ENCODE measurements at places on chromosomes 1 and 21.

- no peak for DNase-seq
These were observed 7.0 kb downstream of the RPS6KA1 start for GRCh38 chr1:26536521-26536920.

DNA sequence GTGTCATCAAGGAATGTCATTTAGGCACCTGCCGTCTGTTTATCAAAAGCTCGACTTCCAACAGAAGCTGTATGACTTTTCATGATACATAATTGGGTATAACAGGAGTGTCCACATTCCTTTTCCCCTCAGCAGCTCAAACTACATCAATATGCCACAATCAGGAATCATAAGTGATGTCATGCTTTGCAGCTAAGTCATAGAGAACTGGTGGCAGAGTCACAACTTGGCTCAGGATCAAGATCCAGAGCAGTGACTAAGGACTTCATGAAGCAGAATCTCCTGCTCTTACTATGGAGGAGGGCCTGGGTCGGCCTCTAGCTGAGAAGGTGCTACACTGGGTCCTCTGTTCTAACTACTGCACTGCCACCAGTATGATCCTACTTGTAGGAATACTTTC, 36.5 kb upstream of the AGBL4 start:
- DNase-seq = no peak

DNA sequence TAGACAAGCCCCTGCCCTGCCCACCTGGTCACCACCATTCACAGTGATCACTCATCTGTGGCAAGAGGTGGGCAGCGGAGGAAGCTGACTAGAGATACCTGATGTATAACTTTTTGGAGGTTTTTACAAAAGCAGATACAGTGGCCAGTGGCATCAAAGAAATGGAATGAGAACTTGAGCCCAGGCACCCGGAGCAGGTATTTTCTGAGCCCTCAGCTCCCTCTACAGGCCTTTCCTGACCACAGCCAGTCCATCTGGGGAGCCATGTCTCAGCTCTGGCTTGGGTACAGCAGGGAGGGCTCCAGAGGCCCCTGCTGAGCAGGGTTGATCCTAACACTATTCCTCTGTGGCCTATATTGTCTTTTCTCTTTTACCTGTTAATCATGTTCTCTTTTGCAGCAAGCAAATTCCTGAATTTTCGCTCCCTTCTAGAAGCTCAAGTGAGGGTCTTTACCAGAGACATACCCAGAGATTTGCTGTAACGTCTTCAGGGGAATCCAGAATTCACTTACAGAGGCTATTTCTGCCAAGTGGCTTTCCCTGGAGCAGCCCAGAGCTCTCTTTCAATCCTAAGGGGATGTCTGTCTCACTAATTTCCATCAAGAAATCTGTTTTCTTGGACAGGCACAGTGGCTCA, 27.3 kb downstream of the GPR157 start:
- peak; percentile 28 for DNase-seq

DNA sequence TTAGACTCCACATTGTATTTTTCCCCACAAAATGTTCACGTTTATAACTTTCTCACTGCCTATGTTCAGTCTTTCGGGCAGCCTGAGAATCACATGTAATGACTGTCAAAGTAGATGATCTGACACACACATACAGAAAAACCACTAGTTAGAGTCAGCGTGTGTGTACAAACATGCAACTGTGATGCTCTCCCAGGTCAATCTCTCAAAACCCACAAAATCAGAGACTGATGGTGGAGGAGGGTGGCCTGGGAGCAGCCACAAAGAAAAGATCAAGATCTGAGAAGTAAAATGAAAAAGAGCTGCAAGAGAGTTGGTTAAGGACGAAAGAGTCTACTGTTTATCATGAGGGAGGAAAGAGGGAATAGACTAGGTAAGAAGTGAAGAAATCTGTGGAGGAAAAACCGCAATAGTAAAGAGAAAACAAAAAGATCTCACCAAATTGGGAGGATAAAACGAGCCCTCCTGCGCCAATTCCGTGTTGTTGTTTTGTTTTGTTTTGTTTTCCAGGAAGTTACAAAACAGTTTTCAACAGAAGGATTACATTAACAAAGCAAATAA, 2.3 kb downstream of the EGLN1 start:
- DNase-seq = no peak

DNA sequence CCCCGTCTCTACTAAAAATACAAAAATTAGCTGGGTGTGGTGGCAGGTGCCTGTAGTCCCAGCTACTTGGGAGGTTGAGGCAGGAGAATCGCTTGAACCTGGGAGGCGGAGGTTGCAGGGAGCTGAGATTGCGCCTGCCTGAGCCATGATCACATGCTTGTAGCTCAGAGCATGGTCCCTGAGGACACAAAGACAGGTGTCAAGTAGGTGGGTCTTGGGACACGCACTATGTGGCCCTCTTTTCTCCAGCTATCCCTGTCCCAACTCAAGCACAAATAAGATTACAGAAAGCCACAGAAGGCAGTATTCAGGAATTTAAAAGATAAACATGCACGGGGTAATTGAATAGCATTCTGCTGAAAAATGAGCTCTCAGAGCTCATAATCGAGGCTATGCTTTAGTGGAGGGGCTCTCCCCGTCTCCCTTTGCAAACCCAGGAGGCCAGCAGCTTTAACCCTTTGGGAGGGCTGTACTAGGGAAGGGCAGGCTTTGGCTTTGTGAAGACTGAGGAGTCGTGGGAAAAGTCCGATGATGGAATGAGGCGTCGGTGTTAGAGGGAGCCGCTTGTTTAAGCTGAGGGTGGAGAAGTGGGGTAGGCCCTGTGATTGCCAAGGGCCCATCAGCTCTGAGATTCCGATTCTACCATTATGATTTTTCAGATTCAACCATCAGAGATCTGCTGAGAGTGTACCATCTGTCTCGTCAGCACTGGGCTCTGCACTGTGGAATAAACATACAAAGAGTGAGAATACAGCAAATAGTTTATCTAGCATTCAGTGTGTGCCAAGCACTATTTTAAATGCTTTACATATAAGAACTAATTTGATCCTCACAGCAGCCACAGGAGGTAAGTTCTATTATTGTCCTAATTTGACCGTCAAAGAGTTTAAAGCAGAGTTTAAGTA, 59.7 kb upstream of the CD34 start:
- no peak for DNase-seq

GRCh38 chr21:41186755-41187536, 19.0 kb downstream of the BACE2 start:
- no peak for DNase-seq

DNA sequence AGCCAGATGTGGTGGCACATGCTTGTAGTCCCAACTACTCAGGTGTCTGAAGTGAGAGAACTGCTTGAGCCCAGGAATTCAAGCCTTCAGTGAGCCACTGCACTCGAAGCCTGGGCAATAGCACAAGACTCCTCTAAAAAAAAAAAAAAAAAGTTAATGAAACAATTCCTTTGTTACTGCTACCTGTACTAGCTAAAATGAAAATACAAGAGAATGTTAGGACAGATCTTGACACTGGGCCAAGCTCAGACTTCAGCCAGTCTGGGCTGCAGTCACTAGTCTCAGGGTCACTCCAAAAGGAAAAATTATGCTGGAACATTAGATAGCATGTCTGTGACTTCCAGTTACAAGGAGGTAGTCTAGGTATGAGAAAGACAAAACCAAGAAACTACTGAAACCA, 56.5 kb downstream of the TRIM33 start:
- DNase-seq = no peak

- no peak for DNase-seq
These were observed 9.5 kb downstream of the JAK1 start for GRCh38 chr1:64956733-64957441.

DNA sequence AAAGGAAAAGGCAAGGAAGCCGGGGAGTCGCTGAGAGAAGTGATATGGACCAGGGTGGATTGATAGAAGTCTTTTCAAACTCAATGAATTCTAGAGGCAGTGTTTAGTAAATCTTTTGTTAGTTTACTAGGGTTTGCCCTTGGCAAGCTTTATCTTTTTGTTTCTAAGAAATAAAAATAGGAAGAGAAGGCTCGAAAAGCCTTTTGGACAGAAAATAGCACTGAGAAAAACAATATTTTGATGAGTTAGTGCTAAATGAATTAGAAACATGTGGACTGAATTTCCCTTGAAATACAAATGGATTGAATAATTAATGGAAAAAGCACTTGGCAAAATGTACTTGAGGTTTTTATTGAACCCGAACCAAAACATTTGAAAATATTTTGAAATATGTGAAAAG, 121.8 kb upstream of the SPAG17 start:
- no peak for DNase-seq

- DNase-seq = no peak
These were observed 23.5 kb downstream of the COL6A1 start for GRCh38 chr21:46005081-46005480.

DNA sequence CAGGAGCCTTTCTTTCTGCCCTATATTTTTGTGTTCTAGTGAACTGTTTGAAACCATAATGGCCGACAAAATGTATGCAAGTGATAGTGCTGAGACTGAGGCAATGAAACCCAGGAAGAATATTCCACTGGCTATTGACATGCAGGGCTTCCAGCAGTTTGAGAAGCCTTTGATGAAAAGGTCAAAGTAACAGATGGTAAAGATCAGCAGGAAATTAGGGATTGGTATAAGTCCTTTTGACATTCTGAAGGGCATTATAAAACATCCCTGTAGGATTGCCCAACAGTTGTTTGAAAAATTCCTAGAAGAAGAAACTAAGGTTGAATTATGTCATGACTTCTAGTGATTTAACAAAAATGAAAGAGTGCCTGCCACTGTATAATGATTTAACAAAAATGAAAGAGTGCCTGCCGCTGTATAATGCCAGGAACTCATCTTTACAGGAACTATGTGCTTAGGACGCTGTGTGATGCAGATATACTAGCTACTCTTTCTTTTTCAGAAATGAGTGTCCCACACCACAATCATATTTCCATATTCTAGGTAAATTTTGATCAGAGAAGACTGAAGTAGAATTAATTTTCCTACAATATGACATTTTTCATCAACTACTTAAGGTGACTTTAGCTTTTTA, 283.9 kb upstream of the ST6GALNAC5 start:
- no peak for DNase-seq

- DNase-seq = peak; percentile 56
These were observed 102.5 kb downstream of the LYPLAL1 start for GRCh38 chr1:219276049-219276738.

- no peak for DNase-seq
These were observed 1.2 kb downstream of the ITGA10 start for GRCh38 chr1:145908653-145909052.

- DNase-seq = peak; percentile 89
These were observed 22.7 kb upstream of the TRIM67 start for GRCh38 chr1:231139125-231139649.

DNA sequence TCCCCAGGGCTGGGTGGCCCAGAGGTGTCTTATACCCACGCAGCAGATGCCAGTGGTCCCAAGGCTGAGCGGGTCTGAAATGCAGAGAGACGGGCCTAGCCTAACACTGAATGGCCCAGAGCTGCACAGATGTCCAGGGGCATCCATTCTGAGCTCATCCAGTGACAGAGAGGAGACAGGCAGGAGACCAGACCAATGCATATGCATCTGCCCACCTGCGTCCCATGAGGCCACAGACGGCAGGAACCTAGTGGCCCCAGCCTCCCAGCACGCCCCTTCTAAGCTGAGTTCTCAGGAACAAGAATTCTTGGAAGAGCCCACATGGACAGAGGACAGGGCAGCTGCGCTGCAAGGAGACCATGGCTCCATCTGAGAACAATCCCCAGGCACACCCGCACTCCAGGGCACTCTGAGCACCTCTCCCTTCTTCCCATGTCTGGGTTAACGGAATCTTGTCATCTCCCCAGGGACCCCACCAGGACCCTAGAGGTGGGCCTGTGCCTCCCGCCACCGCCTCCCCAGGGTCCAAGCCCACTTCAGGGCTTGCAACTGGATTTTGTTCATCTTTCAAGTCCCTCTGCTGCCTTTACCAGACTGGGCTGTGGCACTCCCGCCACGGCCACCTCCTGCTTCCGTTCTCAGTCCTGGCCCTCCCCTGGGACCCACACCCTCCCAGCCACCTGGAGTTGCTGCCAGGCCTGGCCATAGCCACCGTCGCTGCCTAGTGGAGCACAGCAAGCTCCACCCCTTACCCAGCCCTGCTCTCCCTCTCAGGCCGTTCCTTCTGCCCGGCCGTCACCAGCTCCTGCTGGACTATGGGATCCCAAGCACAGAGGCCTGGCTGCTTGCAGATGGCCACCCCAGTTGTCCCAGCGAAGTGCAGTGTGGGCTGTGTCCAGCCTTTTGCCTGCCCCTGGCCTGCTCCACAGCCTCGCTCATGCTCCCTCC, 3.3 kb downstream of the WNT3A start:
- no peak for DNase-seq

DNA sequence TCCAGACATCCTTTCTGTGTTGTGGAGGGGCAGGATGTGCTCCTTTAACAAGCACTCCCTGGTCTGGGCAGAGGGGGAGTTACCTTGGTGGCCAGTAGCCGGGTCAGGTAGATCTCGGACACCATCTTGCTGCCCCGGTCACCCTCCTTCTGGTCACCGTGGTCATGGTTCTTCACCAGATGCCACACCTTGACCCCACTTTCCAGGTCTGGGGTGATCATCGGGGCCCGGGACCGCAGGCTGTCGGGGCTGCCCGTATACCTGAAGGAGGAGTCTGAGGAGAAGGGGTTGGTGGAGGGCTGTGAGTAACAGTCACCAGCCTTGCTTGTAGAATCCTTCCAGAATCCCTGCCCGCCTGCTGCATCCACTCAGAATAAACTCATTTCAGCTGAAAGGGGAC, 122.3 kb upstream of the CD34 start:
- DNase-seq = no peak

DNA sequence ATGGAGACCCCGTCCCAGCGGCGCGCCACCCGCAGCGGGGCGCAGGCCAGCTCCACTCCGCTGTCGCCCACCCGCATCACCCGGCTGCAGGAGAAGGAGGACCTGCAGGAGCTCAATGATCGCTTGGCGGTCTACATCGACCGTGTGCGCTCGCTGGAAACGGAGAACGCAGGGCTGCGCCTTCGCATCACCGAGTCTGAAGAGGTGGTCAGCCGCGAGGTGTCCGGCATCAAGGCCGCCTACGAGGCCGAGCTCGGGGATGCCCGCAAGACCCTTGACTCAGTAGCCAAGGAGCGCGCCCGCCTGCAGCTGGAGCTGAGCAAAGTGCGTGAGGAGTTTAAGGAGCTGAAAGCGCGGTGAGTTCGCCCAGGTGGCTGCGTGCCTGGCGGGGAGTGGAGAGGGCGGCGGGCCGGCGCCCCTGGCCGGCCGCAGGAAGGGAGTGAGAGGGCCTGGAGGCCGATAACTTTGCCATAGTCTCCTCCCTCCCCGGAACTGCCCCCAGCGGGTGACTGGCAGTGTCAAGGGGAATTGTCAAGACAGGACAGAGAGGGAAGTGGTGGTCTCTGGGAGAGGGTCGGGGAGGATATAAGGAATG, 505 bp downstream of the LMNA start:
- no peak for DNase-seq

Data from COLO829 (cell line).